ENCODE measurements at places on chromosomes 1 and 21. TPM values are rescaled to one million over a fixed set of nuclear protein-coding genes. Genes with fewer than 3 reads are reported as not detected.
A peak's percentile ranks its signal among the peaks of the same experiment; 100 is the strongest.

MTARC1 gene
- 5.1 TPM for total RNA-seq

RCAN1 gene
- 140 TPM for total RNA-seq

LRRC53 gene
- not detected for total RNA-seq

CITED4 gene
- 7.9 TPM for total RNA-seq

GRCh38 chr1:235287208-235287882, 40.6 kb downstream of the ARID4B start:
- no peak for DNase-seq

PLPPR5 gene
- 2.2 TPM for total RNA-seq

DNA sequence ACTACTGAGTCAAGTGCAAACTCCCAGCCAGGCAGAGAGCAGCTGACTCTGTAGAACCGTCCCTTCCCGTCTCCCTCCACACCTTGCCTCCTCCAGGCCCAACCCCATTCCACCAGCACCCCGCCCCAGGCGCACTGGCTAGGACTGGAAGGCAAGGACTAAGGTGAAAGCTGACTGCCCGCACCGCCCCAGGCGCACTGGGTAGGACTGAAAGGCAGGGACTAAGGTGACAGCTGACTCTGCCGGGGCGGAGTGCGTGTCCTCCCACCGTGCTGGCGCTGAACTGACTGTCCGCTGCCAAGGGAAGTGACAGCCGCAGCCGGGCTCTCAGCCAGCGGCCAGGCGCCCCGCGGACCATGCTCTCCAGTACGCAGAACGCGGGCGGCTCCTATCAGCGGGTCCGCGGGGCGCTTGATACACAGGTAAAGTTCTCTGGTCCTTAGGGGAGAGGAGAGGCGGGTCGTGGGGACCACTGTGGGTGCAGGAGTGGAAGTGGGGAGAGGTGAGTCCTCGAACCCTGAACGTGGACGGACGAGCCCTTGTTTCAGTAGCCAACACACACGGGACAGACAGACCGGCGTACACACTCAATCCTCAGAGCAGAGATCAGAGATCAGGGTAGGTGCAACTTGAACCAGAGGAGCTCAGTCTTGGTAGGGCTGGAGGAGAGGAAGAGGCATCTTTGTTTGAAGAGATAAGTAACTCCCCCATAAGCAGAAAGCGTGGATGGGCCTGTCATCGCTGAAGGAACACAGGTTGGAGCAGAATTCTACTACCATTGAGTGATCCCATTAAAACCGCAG, 58.0 kb downstream of the RBM11 start:
- peak; percentile 67 for DNase-seq

GRCh38 chr1:4614371-4615137, 39.9 kb upstream of the AJAP1 start:
- DNase-seq, result no peak
